ENCODE measurements at places on chromosomes 7 and 10.

- no peak for DNase-seq
These were observed 39.0 kb downstream of the CLEC2L start for GRCh38 chr7:139562491-139562890.

DNA sequence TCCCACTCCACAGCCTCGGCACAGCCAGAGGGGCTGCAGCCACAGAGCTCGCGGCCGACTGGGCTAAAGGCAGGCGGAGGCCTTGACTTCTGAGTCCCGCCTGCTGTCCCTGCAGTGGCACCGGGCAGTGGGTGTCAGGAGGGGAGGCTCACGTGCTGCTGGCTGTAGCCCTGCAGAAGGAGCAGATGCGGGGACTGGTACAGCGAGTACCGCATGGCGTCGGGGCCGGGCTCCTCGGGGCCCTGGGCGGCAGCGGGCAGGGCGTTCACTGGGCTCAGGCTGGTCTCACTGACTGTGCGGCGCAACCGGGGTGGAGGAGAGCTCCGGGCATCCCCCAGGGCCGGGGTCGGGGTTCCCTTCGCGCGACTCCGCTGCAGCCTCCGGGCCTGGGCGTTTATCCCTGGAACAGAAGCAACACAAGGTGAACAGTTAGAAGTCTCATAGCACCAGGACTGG, 25.6 kb downstream of the PAPOLB start:
- DNase-seq: no peak

- no peak for DNase-seq
These were observed 1.8 kb downstream of the LUC7L2 start for GRCh38 chr7:139361523-139361922.

GRCh38 chr7:90709501-90710465, 113.7 kb downstream of the CDK14 start:
- no peak for DNase-seq

- DNase-seq: no peak
These were observed 9.5 kb upstream of the CYP3A4 start for GRCh38 chr7:99793443-99793842.

DNA sequence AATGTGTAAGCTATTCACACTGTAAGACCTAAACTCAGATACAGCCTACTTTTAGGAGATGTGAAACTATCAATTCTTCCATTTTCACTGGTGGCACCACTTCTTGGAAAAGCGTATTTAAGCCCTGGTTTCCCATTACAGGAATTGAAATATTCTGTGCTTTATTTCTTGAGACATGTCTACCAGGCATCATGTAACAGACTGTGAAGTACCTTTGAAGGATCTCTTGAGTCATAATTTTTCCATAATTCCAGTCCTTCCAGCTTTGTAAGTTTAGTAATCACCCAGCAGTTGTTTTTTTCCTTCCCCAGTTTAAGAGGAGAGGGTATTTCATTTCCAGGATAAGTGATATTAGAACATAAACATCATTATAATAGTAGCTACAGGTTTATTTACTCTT, 186.0 kb upstream of the PRPS1L1 start:
- no peak for DNase-seq

DNA sequence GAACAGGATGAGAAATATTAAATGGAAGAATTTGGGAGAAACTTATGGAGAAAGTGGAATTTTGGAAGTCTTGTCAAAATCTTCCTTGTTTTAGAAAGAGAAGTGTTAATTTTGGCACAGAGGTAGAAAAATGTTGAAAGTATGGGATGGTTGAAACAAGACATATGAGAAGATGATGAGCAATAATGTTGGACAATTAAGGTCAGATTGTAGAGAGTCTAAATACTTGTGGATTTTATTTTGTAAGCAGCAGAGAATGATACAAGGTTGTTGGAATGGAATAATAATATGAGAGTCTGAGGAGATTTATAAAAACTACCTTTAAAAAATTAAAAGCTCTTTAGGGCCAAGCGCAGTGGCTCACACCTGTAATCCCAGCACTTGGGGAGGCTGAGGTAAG, 34.6 kb downstream of the PHTF2 start:
- no peak for DNase-seq

DNA sequence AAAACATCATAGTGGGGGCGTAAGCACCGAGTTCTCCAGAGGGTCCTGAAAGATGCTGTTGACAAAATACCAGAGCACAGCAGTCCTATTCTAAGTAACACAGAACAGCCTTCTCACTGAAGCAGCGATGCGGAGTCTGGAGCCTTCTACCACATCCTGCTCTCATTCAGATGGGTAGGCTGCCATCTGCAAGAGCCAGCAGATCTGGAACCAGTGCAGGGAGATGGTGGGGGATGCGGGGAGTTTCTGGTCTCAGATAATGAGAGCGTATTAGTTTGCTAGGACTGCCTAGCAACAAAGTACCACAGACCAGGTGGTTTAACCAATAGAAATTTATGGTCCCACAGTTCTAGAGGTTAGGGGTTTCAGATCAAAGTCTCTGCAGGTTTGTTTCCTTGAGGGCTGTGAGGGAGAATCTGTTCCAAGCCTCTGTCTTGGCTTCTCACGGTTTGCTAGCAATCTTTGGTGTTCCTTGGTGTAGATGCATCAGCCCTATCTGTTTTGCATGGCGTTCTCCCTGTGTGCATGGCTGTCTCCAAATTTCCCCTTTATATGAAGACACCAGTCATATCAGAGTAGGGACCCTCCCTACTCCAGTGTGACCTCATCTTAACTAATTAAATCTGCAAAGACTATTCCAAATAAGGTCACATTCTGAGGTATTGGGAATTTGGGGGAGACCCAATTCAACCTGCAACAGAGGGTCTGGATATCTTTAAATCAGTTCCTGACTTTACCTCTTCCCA, 52.0 kb upstream of the STEAP1B start:
- DNase-seq: no peak

DNA sequence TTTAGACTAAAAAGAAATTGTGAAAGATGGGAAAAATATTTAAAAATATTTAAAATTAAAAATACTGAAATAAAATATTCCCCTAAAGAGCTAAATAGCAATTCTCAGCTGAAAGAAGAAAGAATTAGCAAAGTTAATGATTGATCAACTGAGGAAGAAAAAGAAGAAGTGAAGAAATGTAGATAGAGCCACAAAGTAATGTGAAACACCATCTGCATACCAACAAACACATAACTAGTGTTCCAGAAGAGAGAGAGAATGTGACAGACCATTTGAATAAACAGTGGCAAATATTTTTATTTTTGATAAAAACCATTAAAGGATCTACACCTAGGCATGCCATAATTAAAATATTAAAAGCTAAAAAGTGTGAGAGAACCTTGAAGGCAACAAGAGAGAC, 784.5 kb upstream of the ZWINT start:
- DNase-seq: no peak

GRCh38 chr7:479948-480499, 39.6 kb downstream of the PDGFA start:
- DNase-seq: no peak

DNA sequence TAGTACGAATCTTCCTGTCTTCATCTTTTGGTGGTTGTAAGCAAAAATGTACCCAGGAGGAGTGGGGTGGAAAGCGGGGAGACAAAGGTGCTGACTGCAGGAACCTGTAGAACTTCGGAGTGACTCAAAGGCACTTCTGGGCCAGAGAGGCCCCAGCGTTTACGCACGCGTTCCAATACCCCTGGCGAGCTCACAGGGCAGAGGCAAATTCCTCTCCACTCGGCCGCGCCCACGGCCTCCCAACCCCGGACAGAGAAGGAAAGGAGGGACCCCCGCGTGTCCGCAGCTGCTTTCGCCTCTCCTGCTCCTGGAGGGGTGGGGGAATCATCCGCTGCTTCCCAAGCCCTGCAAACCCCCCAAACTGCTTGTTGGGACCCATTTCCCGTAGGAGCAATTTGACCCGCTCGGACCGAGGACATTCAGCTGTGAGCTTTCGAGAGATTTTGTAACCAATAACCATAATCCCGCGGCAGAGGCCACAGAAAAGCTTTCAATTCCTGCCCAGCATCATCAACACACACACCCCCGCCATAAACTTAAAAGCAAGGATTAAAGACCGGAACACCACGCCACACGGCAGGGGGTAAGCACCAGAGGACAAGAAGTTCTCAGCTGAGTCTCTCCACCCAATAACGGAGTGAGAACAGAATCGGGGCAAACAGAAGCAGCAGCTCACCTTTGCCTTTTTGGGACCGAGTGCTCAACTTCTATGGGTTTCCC, 2.3 kb downstream of the IGF2BP3 start:
- DNase-seq: no peak

GRCh38 chr10:61763778-61764177, 101.0 kb downstream of the CABCOCO1 start:
- no peak for DNase-seq

DNA sequence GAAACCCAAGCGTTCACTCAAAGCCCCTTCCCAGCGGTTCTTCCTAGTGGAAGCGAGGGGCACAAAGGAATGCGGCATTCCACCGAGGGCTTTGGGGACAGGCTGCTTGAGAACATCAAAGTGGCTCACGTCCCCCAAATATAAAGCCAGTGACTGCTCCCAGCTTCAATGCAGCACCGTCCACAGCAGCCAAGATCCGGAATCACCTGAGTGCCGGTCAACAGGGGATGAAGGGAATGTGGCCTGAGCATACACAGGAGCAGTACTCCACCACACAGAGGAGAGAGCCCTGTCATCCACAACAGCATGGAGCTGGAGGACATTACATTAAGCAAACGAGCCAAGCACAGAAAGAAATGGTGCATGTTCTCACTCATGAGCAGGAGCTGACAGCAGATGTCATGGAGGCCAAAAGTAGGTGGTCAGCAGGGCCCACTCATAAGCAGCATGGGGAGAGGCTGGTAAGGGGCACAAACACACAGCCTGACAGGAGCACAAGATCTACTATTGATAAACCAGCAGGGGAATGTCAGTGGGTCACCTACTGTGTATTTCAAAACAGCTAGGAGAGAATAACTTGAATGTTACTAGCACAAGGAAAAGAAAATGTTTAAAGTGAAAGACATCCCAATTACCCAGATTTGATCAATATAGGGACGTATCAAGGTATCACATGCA, 79.5 kb downstream of the DIP2C start:
- no peak for DNase-seq

GRCh38 chr7:136105191-136105590, 128.0 kb upstream of the MTPN start:
- no peak for DNase-seq

DNA sequence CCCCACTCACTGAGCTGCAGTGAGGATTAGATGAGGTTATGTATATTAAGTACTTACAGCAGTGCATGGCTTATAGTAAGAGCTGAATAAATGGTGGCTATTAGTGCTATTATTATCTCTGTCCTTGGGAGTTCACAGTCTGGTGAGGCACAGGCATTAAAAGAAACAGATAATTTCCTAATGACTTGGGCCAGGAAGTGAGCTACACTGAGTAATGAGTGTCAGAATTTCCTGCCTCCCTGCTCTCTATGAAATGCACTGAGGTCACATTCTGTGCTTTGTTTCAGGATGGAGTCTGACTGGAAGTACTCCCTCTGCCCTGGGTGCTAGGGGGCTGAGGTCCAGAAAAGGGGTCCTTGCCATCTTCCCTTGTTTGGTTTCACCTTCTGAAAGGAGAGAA, 48.7 kb upstream of the LOXL4 start:
- DNase-seq: no peak

- no peak for DNase-seq
These were observed 119.1 kb upstream of the KMT2E start for GRCh38 chr7:104894726-104895521.

GRCh38 chr10:87818505-87819288, 671 bp upstream of the ATAD1 start:
- DNase-seq: peak; percentile 72

GRCh38 chr10:47028466-47028865, 117.2 kb downstream of the PTPN20 start:
- no peak for DNase-seq

DNA sequence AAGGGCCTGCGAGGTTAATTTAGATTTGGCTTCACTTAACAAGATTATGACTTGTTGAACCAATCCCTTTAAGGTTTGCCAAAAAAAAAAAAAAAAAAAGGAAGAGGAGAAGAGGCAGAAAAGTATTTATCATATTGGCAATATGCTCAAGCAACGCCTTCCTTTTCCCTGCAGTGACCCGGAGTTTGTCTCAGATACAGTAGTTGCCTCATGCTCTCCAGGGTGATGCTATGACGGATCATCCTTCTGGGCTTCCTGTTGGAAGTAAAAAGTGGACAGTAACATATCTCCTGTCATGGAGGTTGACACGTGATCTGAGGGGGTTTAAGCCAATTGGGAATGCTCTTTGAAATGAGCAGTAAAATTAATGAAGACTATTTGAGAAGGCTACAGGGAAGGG, 117.3 kb downstream of the BMPER start:
- DNase-seq: no peak

- DNase-seq: peak; percentile 33
These were observed 2.3 kb downstream of the FBXO24 start for GRCh38 chr7:100588438-100588837.

- peak; percentile 30 for DNase-seq
These were observed 12.7 kb downstream of the FAS start for GRCh38 chr10:89003344-89003743.
